ENCODE measurements at places on chromosomes 3 and 15. TPM values are rescaled to one million over a fixed set of nuclear protein-coding genes. Genes with fewer than 3 reads are reported as not detected.

The BLM gene
- total RNA-seq, result 5.0 TPM

DNA sequence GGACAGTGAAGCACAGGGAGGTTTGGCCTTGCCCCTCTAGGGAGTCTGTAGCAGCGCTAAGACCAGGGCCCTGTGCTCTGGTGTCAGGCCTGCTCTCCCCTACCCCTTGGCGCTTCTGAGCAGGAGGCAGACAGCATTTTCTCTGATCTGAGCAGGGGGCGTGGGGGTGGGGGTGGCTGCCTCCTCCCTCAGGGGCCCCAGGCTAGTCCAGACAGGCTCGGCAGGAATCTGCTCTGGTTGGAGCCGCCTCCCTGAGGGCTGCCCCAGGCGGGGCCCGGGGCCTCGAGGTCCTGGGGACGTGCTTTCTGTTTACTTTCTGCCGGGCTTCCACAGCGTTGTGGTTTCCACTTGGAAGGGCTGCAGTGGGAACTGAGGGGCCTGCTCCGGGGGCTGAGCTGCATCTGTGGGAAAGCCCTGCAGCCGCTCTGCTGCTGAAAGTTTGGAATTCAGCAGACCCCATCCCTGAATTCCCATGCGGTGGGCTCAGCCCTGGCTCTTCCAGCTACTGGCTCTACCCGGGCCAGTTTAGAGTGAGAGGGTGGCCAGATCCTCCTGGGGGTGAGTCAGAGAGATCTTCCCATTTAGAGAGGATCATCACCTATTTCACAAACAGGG, 105.4 kb downstream of the LINGO1 start:
- DNase-seq, result no peak

DNA sequence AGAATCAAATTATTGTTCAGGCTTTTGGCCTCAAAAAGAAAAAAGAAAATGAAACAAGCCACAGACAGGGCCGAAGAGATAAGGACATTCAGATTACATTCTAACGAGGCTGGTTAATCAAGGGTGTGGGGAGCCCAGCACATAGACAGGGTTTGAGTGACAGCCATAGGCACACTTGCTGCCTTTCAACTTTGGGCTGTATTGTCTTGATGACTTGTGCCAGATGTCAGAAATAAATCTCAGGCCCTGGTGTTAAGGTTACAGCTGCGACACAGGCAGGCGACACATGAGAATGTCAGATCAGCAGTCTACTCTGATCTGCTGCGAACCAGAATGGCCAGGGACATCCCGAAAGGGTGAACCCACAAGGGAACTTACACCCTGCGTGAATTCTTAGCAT, 231.2 kb upstream of the ARRDC4 start:
- no peak for DNase-seq

- DNase-seq, result no peak
Measured at GRCh38 chr3:16514021-16514700, 662 bp upstream of the RFTN1 start.

Measured in kidney epithelial cell (primary cell).